Activated naive CD4-positive, alpha-beta T cell treated with anti-CD3 and anti-CD28 coated beads for 36 hours (primary cell): ENCODE measurements at places on chromosomes 4 and X. TPM values are rescaled to one million over a fixed set of nuclear protein-coding genes. Genes with fewer than 3 reads are reported as not detected.

GRCh38 chr4:98794565-98795205, 134.2 kb downstream of the EIF4E start:
- peak; percentile 59 for DNase-seq

- DNase-seq: no peak
Measured at GRCh38 chr4:88212253-88212561, 53.8 kb upstream of the ABCG2 start.

GRCh38 chr4:159106636-159107035, 3.8 kb downstream of the RAPGEF2 start:
- no peak for DNase-seq

DNA sequence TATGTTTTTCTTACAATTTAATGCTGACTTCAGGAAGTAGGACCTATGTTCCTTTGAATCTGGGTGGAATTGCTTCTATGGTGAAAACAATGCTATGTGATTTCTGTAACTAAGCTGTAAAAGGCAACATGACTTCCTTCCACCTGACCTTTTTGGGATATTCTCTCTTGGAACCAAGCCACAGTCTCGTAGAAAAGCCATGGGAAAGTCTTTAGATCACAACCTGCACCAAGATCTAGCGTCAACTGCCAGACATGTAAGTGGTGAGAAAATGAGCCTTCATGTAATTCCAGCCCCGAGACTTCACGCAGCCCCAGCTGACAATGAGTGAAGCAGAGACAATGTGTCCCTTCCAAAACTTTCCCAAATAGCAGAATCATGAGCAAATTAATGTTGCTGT, 297.0 kb upstream of the DCAF8L1 start:
- no peak for DNase-seq

- DNase-seq: no peak
Measured at GRCh38 chr4:28373601-28374000, 1513.0 kb downstream of the STIM2 start.

GRCh38 chrX:9134366-9134765, 100.4 kb upstream of the FAM9B start:
- DNase-seq: no peak

DNA sequence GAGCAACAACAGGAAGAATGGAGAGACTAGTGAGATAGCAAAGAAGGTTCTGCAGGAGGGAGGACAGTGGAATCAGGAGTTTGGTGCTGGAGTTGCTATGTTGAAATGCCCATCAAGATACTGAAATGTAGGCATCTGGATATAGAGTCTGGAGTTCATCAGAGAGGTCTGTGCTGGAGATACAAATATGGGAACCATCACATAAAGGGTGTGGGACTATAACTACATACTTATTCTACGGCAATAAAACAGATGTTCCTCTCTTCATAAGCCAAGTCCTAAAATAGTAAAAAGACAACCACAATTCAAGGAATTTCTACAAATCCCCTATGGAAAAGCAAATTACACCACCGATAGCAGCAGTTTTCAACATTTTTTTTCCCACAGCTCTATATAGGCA, 1.6 kb downstream of the MED14 start:
- DNase-seq: no peak

- no peak for DNase-seq
Measured at GRCh38 chr4:128227991-128228571, 59.5 kb downstream of the PGRMC2 start.

- DNase-seq: peak; percentile 58
Measured at GRCh38 chr4:55635741-55636655, at the start of gene NMU. Gene NMU, minus strand, starts transcription at chr4:55636298. Its CDS starts 106 bp downstream, at chr4:55636192.

- DNase-seq: no peak
Measured at GRCh38 chr4:108449129-108449528, 171.2 kb upstream of the RPL34 start.

DNA sequence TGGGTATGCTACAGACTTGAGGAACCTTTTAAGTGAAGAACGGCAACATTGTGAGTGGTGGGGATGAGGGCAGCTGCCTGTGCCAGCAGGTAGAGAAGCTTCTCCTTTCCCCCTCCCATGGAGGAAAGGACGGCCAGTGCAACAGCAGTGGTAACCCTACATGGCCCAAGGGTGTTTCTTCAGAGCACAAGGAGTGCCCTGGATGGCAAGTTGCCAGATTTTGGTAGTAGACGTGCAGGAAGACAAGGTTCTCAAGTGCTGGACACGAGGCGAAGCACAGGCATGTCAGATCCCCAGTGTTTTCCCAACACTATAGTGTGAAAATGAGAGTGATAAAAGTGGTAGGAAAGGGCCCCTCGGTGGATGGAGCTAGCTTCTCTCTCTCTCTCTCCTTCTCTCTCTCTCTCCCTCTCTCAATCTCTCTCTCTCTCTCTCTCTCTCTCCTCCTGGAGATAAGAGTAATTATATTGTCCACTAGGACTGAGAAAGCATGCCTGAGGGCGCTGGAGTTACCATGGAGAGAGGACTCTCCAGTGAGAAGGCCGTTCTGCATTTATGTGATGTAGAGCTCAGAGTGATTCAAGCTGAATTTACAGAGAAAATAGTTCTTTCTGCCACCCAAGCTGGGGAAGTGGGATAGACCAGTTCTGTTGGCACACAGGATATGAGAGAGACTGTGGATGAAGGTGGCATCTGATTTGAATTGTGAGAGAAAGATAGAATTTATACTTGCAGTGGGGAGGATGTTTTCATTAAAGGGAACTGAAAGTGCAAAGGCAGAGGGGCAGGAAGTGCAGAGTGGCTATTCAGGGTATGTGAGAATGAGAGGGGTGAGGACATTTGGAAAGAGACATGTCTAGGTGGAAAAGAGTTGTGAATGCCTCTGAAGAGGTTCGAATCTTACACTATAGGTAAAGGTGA, 25.7 kb upstream of the TRPC3 start:
- DNase-seq: no peak

- no peak for DNase-seq
Measured at GRCh38 chr4:118973295-118973694, 84.6 kb downstream of the SYNPO2 start.

- DNase-seq: no peak
Measured at GRCh38 chrX:101117701-101118100, 19.7 kb downstream of the CENPI start.

DNA sequence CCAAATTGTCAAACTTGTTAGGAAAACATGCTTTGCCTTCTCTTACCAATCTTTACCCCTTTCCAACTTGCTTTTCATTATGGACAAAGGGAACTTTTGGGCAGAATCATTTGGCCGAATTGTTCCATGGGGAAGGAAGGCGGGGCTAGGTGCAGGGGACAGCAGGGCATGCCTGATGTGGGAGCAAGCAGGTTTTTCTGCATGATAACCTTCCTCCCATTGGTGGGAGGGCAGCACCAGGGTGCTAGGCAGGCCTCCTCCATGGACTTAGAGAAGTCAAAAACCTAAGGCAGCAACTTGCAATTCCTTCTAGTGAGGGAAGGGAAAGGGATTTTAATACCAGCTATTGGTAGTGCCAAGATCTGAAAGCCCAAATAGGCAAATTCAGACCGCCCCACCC, 260.5 kb downstream of the MAPK10 start:
- no peak for DNase-seq

DNA sequence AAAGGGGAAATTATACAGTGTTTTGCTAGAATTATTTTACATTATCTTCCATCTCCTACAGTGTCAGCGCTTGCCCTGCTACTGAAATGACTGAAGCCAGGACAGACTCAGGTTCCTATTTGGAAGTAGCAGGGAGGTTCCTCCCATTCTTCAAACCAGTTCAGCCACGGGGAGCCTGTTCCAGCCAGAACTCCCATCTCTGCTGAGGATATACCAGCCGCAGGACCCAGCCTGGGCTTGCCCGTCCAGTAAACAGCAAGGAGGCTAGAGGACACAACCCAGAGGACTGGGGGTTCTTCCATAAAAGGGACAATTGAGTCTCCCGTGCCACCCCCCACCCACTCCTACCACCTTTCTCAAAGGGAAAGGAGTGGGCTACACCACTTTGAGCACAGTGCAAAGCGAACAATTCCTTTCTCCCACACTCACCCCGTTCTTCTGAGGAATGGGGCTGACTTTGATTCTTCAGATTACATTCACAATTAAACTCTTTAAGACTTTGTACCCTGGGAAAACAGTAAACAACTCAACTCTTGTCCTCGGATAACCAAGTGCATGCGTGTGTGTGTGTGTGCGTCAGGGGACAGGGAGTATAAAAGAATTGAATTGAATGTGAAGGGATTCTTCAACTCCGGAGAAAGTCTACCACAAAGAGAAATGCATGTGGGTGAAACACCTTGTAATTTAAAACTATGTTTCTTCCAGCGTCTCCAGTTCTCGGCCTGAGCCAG, 31.0 kb upstream of the PPARGC1A start:
- DNase-seq: no peak

- DNase-seq: no peak
Measured at GRCh38 chr4:163693211-163693610, 198.7 kb downstream of the TMA16 start.

- no peak for DNase-seq
Measured at GRCh38 chrX:83336454-83336853, 171.6 kb upstream of the POU3F4 start.

DNA sequence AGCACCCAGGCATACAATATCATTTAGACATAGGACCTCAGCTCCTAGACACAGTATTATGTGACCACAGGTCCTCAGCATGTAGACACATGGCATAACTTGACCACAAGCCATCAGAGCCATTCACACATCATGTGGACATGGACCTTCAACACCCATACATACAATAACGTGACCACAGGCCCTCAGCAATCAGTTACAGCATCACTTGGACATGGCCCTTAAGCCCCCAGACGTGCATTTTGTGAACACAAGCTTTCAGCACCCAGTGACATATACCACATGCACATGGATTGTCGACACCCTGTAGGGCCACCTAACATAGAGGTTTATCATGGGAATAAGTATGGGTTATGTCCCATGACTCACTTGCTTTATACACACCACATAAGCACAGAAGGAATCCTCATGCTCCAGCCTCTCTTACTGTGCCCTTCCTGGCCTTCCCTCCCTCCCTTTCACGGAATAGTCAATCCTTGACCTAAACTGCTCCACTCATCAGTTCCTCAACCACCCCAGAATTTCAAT, 1.9 kb downstream of the TSPYL2 start:
- no peak for DNase-seq

GRCh38 chrX:120736989-120737388, 107.1 kb upstream of the C1GALT1C1 start:
- peak; percentile 21 for DNase-seq

- DNase-seq: no peak
Measured at GRCh38 chrX:104913348-104913747, 307.1 kb downstream of the TEX13A start.

GRCh38 chr4:94523617-94524016, 71.9 kb downstream of the PDLIM5 start:
- DNase-seq: no peak

GRCh38 chr4:158649111-158649680, 22.5 kb downstream of the C4orf46 start:
- no peak for DNase-seq

- DNase-seq: no peak
Measured at GRCh38 chrX:140521393-140521792, 16.5 kb upstream of the SOX3 start.

DNA sequence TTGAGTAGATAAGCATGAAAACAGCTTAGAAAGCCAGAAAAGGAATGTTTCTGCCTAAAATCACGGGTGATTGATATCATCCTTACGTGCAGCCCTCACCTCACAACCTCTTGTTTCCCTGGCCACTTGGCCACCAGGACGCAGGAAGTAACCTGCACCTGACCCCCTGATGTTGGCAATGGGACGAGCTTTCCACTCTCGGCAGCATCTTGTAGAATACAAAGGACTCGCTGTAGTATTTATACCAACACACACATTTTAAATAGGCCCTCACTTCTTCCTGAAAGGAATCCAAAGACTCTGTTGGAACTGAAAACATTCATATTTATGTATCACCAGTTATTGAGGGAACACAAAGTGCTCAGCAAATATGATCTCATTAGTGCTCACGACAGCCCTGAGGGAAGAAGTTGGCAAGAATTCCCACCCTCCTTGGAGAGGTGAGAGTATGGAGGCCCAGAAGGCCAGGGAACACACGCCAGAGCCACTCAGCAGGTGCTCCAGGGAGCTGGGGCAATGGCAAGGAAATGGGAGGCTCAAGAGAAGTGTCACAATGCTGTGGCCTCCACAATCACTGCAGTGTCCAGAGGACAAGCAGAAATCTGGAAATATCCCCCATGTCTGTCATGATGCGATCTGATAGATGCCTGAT, 103.3 kb upstream of the KIT start:
- no peak for DNase-seq

DNA sequence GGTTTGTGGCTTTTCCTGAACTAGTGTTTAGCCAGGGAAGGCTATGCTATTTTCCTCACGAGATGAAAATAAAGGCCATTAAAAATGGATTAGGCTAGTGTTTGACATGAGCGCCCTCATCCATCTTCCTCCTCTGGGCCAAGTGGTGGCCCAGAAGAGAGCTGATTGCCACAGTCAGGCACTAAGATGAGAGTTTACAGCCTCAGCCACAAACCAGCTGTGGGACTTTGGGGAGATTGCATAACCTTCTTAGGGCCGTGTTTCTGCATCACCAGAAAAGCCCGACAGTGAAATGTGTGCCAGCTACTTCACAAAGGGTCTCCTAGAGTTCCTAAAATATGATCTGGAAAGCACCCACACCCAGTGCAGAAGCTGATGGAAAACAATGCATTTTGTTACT, 42.3 kb upstream of the LNX1 start:
- no peak for DNase-seq

- DNase-seq: no peak
Measured at GRCh38 chrX:105260291-105261043, 40.0 kb upstream of the TEX13A start.

GRCh38 chr4:3701736-3702560, 64.2 kb upstream of the ADRA2C start:
- DNase-seq: no peak

GRCh38 chr4:147863808-147864472, 132.1 kb downstream of the ARHGAP10 start:
- no peak for DNase-seq

- no peak for DNase-seq
Measured at GRCh38 chrX:53261355-53261972, 19.9 kb downstream of the IQSEC2 start.

The MFSD8 gene
- 11.1 TPM for total RNA-seq

The QDPR gene
- total RNA-seq: 42.2 TPM

The TFDP3 gene
- total RNA-seq: not detected

The FGA gene
- total RNA-seq: not detected

The ZNF275 gene
- 10.8 TPM for total RNA-seq

The CPZ gene
- total RNA-seq: not detected

The SUPT20HL1 gene
- total RNA-seq: not detected

The CHRDL1 gene
- total RNA-seq: not detected

The APOO gene
- total RNA-seq: 41.3 TPM

The COX7B2 gene
- total RNA-seq: not detected

The SSX2B gene
- not detected for total RNA-seq

The SSX1 gene
- not detected for total RNA-seq

The CLNK gene
- not detected for total RNA-seq

The SAT1 gene
- 629 TPM for total RNA-seq

The MAGEC2 gene
- total RNA-seq: not detected

The HAND2 gene
- total RNA-seq: not detected

The CSAG1 gene
- not detected for total RNA-seq

The SATL1 gene
- total RNA-seq: not detected

The GJB1 gene
- not detected for total RNA-seq

The CYLC1 gene
- not detected for total RNA-seq

The GPR173 gene
- 0.05 TPM for total RNA-seq

The WDR44 gene
- total RNA-seq: 4.0 TPM
